ENCODE measurements at places on chromosomes 5 and 9.

- no peak for DNase-seq
These were observed 6.5 kb upstream of the TBC1D9B start for GRCh38 chr5:179914032-179914755.

- no peak for DNase-seq
These were observed 6.0 kb downstream of the LHX6 start for GRCh38 chr9:122222791-122223190.

- DNase-seq = no peak
These were observed 132.9 kb downstream of the RXRA start for GRCh38 chr9:134459164-134459563.

- DNase-seq = no peak
These were observed 237.3 kb downstream of the CDH10 start for GRCh38 chr5:24407466-24407865.

GRCh38 chr5:138951091-138951985 lies 76.2 kb upstream of the LRRTM2 start:
- no peak for DNase-seq

GRCh38 chr5:151002681-151003502 lies 17.5 kb upstream of the GPX3 start:
- no peak for DNase-seq

DNA sequence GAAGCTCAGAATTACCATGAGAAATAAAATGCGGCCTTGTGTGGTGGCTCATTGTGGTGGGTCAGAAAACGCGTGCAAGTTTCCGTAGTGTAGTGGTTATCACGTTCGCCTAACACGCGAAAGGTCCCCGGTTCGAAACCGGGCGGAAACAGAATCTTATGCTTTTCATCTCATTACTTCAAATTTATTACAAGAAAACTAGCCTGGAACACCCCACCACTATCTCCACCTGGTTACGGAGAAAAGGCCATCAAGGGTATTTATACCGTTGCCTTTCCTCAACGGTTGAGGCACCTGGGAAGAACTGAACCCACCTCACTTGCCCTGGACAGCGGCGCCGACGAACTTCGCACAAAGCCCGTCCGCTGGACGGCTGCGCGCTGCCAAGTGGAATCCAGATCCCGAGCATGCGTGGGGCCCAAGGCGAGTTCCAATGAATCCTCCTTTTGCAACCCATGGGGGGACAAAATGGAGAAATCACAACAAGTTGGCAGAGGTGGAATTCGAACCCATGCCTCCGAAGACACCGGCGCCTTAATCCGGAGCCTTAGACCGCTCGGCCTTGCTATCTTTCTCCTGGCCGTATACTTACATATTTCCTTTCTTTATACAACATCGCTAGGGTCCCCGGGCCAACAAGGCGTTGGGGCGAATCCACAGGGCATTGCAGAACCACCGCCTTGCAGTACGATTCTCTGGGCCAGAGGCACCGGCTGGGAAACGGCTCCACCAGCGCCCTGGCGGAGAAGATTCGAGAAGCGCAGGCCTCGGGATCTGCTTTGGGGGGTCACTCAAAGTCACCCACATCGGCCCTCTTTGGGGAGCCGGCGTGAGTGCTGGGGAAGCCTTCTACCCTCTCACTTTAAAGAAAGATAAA lies 16.9 kb downstream of the OR2V2 start:
- DNase-seq = no peak
